ENCODE measurements at places on chromosomes 6 and 20.

DNA sequence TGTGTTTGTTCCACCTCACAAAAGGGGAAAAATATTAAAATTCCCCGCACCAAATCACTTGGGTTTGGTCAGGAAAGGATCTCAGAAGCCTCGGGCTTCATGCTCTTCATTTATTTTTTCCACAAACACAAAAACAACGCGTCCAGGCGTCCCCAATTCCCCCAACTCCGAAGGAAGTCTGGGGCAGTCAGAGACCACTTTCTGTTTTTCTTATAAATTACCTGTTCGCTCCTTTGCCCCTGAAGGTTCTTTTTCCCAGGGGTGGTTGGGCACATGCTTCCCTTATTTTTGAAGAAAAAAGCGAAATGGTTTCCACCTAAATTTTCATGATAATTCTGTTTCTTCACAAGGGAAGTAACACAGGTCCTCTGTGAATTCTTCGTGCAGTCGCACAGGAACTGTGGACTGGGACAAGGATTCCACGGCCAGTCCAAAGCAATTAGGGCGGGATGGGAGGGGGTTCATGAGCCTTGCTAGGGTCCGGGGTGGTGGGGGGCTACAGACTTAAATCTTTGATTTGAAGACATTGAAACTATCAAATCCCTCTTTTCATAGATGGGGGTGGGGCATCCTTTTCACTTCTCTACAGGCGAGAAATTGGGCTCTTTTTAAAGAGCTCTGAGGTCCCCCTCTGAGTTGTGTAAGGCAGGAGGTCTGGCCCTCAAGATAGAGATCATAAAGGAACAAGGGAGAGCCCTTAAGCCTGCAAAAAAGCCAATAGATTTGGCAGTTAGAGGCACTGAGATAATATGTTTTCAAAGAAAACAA is 30.5 kb upstream of the HFE start:
- DNase-seq = no peak

- DNase-seq = no peak
These were observed 48.1 kb downstream of the HMGCLL1 start for GRCh38 chr6:55530931-55531330.

GRCh38 chr6:170447561-170447930 is 105.6 kb downstream of the PSMB1 start:
- no peak for DNase-seq

GRCh38 chr6:75234126-75234865 is 9.3 kb downstream of the COX7A2 start:
- no peak for DNase-seq

DNA sequence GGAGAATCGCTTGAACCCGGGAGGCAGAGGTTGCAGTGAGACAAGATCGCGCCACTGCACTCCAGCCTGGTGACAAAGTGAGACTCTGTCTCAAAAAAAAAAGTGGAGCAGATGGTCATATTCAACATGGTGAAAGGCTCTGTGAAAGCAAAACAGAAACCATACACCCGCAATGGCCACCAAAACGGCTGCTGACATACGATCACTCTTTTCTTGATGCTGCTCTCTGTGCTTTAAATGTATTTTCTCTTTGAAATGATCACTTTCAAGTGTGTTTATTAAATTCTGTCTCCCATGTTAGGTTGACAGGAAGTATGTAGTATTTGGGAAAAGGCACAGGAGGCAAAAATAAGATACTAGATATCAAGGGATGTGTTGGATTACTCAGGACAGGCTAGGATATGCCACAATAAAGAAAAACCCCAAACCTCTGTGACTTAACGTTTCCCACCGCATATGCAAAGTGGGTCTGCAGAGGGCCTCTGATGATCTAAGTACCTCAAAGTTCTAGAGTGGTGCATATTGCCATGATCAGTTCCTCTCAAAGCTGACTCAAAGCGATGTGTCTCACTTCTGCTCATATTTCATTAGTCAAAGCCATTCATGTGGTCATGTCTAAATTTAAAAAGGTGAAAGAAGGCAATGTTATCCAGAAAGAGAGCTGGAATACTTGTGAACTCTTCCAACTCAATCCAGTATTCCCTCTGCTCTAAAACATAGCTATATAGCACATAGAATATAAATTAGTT is 155.1 kb upstream of the SOX4 start:
- no peak for DNase-seq

Data from H7 (cell line).